ENCODE measurements at places on chromosomes 6 and 20.

DNA sequence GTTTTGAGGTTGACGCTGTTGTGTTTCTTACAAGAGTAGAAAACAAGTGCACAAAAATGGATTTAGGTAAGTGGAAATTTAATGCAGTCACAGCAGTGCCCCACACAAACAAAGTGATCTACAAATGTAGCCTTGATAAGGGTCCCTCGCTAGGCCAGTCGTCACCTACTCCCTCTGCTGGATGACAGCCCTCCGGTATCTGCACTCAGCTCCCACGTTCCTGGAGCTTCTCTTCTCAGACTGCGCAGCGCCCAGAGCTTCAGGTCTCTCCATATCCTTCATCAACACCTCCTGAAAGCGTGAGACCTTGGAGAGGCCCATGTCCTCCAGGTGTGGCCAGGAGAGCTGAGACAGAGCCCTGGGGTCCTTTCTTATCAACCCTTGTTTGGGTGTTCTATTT, 58.3 kb upstream of the MAP3K4 start:
- DNase-seq, result no peak

DNA sequence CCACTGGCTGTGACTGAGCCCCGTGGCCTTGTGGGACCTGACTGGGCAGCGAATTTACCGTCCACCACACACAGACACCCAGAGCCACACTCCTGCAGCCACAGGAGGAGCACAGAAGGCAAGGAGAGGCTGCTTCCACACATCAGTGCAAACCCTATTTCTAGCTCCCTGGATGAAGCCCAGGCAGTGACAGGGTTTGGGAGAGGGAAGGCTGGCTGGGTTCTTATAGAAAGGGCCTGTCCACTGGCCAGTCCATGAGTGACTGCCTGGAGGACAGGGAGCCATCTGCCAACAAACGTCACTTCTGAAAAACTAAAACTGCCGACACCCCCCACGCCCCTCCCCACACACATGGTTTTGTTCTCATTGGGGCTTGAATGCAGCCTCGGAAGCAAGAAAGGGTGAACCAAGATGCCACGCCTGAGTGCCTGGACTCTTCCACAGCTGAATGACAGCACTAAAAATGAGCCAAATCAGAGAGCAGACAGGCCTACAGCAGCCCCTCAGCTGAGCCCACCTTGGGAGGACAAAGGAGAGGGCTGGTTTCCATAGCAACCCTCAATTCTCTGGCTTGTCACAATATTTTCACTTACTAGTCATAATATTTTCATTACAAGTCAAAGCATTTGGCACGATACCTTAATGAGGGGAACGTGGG, 38.4 kb downstream of the RRBP1 start:
- no peak for DNase-seq

GRCh38 chr6:30721198-30722024, 1.3 kb downstream of the TUBB start:
- peak; percentile 79 for DNase-seq

DNA sequence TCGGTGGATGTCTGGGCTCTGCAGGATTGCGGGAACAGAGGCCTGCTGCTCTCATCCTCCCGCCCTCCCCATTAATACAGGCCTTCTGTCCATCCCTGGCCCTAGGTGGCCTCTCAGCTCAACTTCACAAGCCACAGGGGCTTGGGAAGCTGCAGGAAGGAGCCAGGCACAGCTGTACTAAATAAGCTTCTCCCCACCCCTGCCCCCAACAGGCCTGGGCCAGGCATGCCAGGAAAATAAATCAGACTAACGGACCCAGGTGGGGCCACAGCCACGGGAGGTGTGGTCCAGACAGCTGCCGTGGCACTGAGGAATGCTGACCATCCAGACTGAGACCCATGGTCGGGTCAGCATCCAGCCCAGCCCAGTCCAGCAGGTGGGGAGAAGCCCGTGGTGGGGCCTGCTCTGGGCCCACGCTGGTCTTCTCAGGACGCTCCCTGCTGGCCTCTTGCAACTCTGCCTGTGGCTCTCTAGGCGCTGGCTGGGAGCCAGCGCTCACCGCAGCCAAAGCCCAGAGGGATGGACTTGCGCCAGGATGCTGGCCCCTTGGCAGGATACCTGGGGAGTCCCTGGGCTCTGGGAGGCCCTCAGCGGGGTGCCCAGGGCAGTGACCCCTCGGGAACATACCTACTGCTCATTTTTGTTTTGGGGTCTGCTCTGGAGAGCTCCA, 8.6 kb upstream of the YTHDF1 start:
- DNase-seq, result no peak

- no peak for DNase-seq
Measured at GRCh38 chr20:33250666-33251065, 14.9 kb downstream of the BPIFA1 start.

GRCh38 chr6:1436334-1437306, 47.2 kb downstream of the FOXF2 start:
- peak; percentile 39 for DNase-seq

DNA sequence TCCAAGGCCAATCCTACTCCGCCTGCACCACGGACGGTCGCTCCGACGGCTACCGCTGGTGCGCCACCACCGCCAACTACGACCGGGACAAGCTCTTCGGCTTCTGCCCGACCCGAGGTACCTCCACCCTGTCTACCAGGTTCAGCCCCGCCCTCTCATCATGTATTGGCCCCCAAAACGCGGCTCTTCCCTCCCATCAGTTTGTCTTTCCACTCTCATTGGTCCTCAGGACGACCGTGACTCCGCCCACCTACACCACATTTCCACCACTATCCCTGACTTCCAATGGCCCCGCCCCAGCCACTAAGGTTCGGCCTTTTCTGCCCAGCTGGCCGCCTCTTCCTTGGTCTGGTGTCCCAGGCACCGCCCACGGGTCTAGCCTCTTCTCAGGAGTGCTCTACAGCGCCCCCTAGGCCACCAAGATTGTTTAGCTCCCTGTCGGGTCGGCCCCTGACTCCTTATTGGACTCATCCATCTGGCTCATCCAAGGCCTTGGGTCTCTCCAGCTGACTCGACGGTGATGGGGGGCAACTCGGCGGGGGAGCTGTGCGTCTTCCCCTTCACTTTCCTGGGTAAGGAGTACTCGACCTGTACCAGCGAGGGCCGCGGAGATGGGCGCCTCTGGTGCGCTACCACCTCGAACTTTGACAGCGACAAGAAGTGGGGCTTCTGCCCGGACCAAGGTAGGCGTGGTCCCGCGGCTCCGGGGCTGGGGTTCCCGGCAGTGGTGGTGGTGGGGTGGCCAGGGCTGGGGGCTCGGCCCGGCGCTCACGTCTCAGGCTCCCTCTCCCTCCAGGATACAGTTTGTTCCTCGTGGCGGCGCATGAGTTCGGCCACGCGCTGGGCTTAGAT, 3.1 kb downstream of the MMP9 start:
- no peak for DNase-seq

GRCh38 chr20:4775322-4776078, 53.8 kb downstream of the PRND start:
- DNase-seq, result no peak

GRCh38 chr6:43361269-43361668, 8.2 kb downstream of the ZNF318 start:
- no peak for DNase-seq

GRCh38 chr20:41818991-41819390, 200.8 kb upstream of the CHD6 start:
- no peak for DNase-seq

DNA sequence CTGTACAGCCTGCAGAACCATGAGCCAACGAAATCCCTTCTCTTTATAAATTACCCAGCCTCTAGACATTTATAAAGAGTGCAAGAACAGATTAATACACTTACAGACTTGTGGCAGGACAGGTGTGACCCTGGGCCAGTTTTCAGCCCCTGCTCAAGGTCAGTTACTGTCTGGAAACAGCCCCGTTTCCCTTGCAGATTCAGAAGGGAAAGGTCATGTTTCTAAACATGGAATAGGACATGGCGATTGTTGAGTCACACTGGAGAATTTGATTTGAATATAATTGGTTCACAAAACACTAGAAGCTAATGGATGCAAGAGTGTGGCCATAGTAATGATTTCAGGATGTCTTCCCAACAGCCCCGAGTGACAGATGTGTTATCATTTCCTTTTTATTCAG, 248.8 kb downstream of the DLL1 start:
- no peak for DNase-seq

GRCh38 chr20:34951652-34952051, 4.0 kb downstream of the GSS start:
- DNase-seq, result no peak

DNA sequence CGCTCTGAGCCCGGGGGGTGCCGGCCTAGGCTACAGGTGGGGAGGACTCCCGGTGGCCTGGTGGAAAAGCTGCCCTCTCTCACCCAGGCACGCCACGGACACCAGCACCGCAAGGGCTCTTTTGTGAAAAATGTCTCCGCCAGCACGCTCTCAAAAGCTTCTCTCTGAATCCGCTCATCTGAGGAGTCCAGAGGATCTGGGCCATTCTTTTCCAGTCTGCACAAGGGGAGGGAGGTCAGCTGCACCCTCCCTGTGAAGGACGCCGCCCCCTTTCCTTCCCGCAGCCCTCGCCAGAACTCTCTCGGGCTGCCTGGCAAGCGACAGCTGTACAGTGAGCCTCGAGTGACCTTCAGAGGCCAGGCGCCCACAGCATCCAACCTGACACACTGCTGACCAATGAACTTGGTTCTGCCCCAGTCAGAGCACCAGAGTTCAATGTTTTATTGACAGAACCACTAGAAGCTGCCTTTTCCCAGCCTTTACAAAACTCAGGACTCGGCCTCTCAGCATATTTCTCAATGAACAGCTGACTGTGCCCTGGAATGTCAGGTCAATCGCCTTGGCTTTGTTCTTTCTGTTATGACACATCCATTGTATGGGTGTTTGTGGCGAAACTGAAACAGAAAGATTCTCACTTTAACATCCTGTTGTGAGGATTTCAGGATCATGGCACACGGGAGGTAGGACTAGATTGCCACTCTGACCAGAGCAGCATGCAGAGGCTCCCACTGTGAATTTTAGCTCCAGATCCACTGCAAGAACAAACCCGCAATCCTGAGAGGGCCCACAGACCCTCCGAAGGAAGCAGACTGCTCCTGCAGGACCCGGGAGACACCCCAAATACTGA, 26.7 kb downstream of the SERPINB9 start:
- DNase-seq, result peak; percentile 44

GRCh38 chr6:153032255-153032882, 29.9 kb upstream of the MTRF1L start:
- peak; percentile 45 for DNase-seq

DNA sequence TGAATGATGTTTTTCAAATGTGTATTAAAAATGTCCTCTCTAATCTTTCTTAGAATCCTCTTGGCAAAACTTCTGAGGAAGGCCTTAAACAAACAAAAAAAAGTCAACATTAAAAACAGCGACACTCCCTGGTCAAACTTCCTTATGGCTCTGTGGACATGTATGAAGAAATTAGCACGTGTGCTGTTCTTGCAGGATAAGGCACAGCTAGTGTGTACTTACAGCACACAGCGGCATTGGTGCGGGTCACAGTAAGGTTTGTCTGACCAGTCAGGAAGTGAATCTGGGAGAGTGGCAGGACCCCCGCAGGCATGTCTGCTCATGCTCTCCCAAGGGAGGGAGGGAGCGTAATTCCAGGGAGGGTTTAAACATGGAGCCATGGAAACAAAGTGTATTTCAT, 38.8 kb downstream of the SLC22A1 start:
- DNase-seq, result no peak

GRCh38 chr6:98894810-98895209, 52.9 kb downstream of the FBXL4 start:
- DNase-seq, result no peak

GRCh38 chr20:54416770-54417169, 58.6 kb upstream of the DOK5 start:
- DNase-seq, result no peak

- peak; percentile 98 for DNase-seq
Measured at GRCh38 chr6:57267586-57268293, 45.6 kb upstream of the RAB23 start.

GRCh38 chr6:42845327-42845694, 34.1 kb upstream of the RPL7L1 start:
- DNase-seq, result no peak

DNA sequence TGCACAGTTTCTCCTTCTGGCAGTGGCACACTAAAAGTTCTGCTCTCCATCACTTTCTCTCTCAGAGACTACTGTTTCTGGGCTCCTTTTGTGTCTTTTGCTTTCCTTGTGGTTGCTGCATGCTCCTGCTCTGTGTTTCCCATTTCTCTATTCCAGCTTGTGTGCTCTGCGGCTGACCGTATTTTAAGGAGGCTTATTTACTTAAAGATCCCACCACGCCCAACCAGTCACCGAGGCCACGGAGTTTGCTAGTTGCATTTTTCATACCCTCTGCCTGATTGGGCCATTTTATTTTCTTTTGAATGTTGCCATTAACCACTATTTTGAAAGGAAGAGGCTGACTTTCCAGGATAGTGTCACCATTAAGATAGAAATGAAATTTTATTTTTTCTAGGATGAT, 626.4 kb upstream of the MMS22L start:
- DNase-seq, result no peak

DNA sequence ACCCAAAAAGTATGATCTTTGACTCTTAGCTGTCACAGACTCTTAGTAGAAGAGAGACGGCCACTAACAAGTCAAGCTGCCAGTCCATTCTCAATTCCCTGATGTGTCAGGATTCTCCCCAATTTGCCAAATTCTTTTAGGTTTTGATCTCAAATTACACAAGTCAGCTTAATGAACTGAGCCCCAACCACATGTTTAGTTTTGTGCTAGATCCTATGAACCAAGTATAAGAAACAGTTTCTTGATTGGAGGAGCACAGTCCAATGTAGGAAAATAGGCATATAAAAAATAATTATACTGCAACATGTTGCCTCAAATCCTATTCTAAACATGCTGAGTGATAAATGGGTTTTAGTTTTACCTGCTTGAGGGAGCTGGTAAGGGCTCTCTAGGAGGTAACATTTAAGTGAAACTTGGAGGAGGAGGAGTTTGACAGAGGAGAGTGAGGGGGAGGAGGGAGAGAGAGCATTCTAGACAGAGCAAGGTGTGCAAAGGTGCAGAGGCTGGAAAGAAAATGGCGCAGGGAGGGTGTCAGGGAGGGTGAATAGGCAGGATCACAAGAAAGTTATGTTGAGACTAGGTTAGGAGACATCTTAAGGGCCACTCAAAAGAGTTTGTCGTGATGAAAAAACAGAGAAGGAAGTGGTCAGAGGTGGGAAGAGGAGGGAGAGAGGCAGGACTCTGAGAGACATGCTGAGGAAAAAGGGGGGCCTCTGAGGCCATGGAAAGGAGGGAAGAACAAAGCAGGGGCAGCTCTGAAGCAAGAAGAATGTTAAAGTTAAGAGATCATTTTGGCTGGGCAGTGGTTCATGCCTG, 22.8 kb upstream of the FAM83C start:
- DNase-seq, result no peak

DNA sequence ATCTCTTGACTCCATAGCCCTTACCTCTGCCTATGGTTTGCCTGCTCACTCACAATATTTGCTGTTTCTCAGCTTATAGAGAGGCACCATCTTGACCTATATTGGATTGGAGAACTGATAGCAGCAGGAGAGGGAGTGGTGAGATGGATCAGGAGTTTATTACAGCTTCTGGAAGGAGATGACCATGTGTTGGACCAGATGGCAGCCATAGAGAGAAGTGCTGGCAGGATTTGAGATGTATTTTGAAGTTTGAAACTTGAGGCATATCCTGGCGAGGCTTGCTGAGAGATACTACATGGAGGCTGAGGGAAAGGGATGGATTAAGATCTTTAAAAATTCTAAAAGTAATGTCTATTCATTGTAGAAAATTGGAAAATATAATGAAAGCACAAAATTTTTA, 198.0 kb upstream of the ZFP64 start:
- no peak for DNase-seq
